H1 (cell line): ENCODE measurements at places on chromosomes 7 and 10.

GRCh38 chr10:33295851-33296250, 38.6 kb downstream of the NRP1 start:
- no peak for DNase-seq
- H3K4me3 ChIP-seq, result no peak overlapping the region
- no peaks in the 10 kb centered on the region for H3K36me3 ChIP-seq
- no peaks in the 10 kb centered on the region for H3K4me1 ChIP-seq
- no peaks in the 10 kb centered on the region for H3K27me3 ChIP-seq

GRCh38 chr7:106199813-106200364, 84.9 kb downstream of the NAMPT start:
- no peak overlapping the region for H3K4me3 ChIP-seq
- H3K27ac ChIP-seq, result no peak overlapping the region
- H3K27me3 ChIP-seq, result no peaks in the 10 kb centered on the region
- H3K36me3 ChIP-seq, result no peaks in the 10 kb centered on the region
- no peaks in the 10 kb centered on the region for H3K4me1 ChIP-seq
- no peak for DNase-seq

GRCh38 chr7:1813394-1814088, 143.5 kb downstream of the ELFN1 start:
- H3K36me3 ChIP-seq, result no peaks in the 10 kb centered on the region
- H3K4me3 ChIP-seq, result no peak overlapping the region
- no peak overlapping the region for H3K27ac ChIP-seq
- no peaks in the 10 kb centered on the region for H3K27me3 ChIP-seq

- no peaks in the 10 kb centered on the region for H3K36me3 ChIP-seq
- no peak overlapping the region for H3K4me3 ChIP-seq
- no peaks in the 10 kb centered on the region for H3K27me3 ChIP-seq
- DNase-seq, result no peak
- H3K4me1 ChIP-seq, result no peaks in the 10 kb centered on the region
Observed at GRCh38 chr10:96964131-96964530, 132.0 kb downstream of the LCOR start.

GRCh38 chr7:122686360-122686878, 12.5 kb downstream of the RNF133 start:
- H3K4me3 ChIP-seq, result no peak overlapping the region
- H3K27ac ChIP-seq, result no peak overlapping the region
- H3K36me3 ChIP-seq, result no peaks in the 10 kb centered on the region
- peaks cover 16% of the 10 kb centered on the region for H3K4me1 ChIP-seq
- no peaks in the 10 kb centered on the region for H3K27me3 ChIP-seq
- no peak for DNase-seq

DNA sequence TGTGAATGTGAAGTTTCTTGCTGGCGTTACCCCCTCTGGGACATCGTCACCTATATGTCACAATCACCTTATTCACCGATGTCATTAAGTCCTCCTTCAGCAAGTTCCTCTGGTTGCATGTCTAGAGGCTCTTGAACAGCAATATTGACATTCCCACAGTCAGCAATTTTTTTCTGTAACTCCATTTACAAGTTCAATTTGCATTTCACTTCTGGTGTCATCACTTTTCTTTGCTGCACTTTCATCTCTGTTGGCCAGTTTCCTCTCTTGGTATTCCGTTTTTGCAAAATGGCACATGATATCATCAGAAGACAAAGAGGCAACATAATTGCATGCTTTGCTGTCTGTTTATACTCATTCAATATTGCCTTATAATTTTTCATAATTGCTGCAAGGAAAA, 69.8 kb downstream of the SRI start:
- no peak for DNase-seq
- H3K27ac ChIP-seq, result no peak overlapping the region
- 0 out of 2 replicates have a peak, but pooled peaks cover 3% of the 10 kb centered on the region for H3K36me3 ChIP-seq
- H3K4me3 ChIP-seq, result no peak overlapping the region
- no peaks in the 10 kb centered on the region for H3K27me3 ChIP-seq

DNA sequence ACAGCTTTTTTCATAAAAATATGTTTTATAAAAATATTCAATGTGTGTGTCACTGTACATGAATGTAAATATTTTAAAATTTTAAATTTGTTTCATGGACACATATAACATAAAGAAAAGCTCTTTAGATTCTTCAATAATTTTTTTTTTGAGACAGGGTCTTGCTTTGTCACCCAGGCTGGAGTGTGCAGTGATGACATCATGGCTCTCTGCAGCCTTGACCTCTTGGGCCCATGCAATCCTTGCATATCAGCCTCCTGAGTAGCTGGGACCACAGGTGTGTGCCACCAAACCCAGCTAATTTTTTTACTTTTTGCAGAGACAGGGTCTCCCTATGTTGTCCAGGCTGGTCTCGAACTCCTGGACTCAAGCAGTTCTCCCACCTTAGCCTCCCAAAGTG, 9.9 kb downstream of the XRCC2 start:
- no peak overlapping the region for H3K4me3 ChIP-seq
- no peak overlapping the region for H3K27ac ChIP-seq

GRCh38 chr10:4819707-4820106, 6.3 kb upstream of the AKR1E2 start:
- no peaks in the 10 kb centered on the region for H3K4me1 ChIP-seq
- no peak overlapping the region for H3K4me3 ChIP-seq
- DNase-seq, result no peak
- no peak overlapping the region for H3K27ac ChIP-seq

- H3K27ac ChIP-seq, result no peak overlapping the region
- H3K36me3 ChIP-seq, result no peaks in the 10 kb centered on the region
- no peak overlapping the region for H3K4me3 ChIP-seq
- H3K4me1 ChIP-seq, result no peaks in the 10 kb centered on the region
- no peak for DNase-seq
- H3K27me3 ChIP-seq, result no peaks in the 10 kb centered on the region
Observed at GRCh38 chr7:15828881-15829280, 142.4 kb upstream of the MEOX2 start.

GRCh38 chr10:80468002-80468401, 13.9 kb downstream of the TSPAN14 start:
- no peak overlapping the region for H3K27ac ChIP-seq
- peaks cover 6% of the 10 kb centered on the region; the same call in 1 of the 2 replicates for H3K27me3 ChIP-seq
- H3K4me1 ChIP-seq, result peaks cover 34% of the 10 kb centered on the region
- no peak for DNase-seq
- no peaks in the 10 kb centered on the region for H3K36me3 ChIP-seq

DNA sequence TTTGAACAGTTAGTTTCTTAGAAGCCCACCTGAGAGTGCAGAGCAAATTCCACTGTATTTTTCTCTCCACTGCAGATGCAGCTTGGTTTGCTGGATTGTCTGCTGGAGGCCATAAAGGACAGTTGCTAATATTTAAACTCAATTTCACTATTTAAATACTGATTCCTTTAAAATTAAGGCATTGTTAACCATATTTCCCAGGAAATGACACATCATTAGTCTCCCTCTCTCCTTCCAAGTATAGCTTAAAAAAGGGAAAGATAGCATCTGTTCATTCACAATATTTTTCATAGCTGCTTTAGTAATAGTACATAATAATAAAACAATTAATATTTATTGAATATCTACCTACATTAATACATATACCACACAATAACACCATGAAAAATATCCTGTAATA, 252.9 kb downstream of the HGF start:
- no peak overlapping the region for H3K4me3 ChIP-seq
- H3K4me1 ChIP-seq, result no peaks in the 10 kb centered on the region
- H3K36me3 ChIP-seq, result no peaks in the 10 kb centered on the region
- H3K27ac ChIP-seq, result no peak overlapping the region
- DNase-seq, result no peak

- H3K4me1 ChIP-seq, result no peaks in the 10 kb centered on the region
- H3K4me3 ChIP-seq, result no peak overlapping the region
- DNase-seq, result no peak
- no peak overlapping the region for H3K27ac ChIP-seq
- no peaks in the 10 kb centered on the region for H3K36me3 ChIP-seq
Observed at GRCh38 chr10:14681802-14682201, 92.9 kb downstream of the FAM107B start.

DNA sequence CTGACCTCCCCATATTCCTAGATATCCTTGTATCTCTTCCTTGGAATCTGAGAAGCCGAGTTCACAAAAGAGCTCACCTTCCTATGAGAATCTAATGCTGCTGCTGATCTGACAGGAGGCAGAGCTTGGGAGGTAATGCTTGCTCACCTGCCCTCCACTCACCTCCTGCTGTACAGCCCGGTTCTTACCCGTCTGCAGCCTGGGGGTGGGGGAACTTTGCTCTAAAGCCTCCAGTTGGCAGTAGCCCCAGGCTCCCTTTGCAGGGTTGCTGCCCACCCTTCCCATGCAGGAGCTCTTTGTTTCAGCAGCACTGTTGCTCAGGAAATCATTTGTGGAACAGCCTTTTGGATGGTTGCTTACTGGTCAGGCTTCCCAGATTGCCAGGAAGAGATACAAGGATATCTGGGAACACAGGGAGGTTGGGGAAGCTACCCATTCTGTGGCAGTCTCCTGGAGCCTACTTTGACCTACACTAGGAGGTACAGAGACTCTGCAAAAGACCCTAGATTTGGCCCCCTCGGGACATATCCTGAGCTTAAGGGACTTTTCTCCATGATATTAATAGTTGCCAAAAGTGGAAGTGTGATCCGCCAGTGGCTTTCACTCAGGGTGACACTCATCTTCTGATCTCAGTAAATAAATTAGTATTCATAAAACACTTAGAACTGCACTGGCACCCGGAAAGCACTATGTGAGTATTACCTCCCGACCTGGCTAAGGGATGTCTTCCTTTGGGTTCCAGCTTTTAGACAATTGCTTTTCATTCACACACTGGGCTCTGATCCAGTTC, 363.7 kb upstream of the PODXL start:
- H3K27me3 ChIP-seq, result no peaks in the 10 kb centered on the region
- no peak overlapping the region for H3K27ac ChIP-seq
- H3K4me3 ChIP-seq, result no peak overlapping the region
- H3K36me3 ChIP-seq, result no peaks in the 10 kb centered on the region
- H3K4me1 ChIP-seq, result no peaks in the 10 kb centered on the region
- DNase-seq, result no peak

DNA sequence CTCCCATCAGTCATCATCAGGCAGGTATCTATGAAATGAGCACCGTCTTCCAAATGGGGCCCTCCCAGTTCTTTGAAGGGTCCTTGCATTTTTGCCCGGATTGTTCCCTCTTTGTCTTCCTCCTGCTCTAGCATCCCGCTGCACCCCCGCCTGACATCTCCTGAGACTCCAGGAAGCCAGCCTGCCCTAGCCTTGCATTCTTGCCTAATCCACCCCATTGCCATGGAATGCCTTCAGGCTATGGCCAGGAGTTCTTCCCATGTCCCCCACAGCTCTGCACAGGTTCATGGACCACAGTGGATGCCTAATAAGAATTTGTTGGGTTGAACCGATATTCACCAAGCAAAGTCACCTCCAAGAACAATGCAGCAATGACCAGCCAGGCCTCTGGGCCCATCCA, 62.1 kb downstream of the ZMIZ1 start:
- H3K4me1 ChIP-seq, result peaks cover 77% of the 10 kb centered on the region
- H3K4me3 ChIP-seq, result no peak overlapping the region
- no peak overlapping the region for H3K27ac ChIP-seq
- no peaks in the 10 kb centered on the region for H3K36me3 ChIP-seq
- no peaks in the 10 kb centered on the region for H3K27me3 ChIP-seq

- no peak for DNase-seq
- no peaks in the 10 kb centered on the region for H3K36me3 ChIP-seq
- H3K4me3 ChIP-seq, result no peak overlapping the region
- peaks cover 9% of the 10 kb centered on the region for H3K4me1 ChIP-seq
- H3K27ac ChIP-seq, result no peak overlapping the region
- H3K27me3 ChIP-seq, result no peaks in the 10 kb centered on the region
Observed at GRCh38 chr7:151626422-151627115, 106.9 kb upstream of the RHEB start.

DNA sequence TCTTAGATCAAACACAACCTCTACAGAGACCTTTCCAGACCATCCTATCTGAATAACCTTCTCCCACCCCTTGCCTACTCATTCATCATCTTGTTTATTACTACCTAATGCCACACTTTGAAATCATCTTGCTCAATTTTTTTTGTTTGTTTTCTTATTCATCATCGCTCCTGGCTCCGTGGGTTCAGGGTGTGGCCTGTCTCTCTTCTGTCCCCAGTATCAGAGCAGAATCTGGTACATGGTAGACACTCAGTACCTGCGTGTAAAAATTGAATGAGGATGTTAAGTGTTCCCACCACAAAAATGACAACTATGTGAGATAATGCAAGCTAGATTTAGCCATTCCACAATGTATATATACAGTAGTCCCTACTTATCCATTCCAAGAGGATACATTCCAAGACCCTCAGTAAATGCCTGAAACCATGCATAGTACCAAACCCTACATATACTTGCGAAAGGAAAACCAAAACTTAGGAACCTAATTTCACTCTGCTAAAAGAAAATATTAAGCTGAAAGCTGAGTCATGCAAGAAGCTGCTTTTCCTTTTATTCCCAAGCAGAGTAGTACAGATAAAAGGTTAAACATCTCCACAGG, 72.1 kb upstream of the SEC61G start:
- no peaks in the 10 kb centered on the region for H3K27me3 ChIP-seq
- no peaks in the 10 kb centered on the region for H3K4me1 ChIP-seq
- DNase-seq, result no peak
- no peak overlapping the region for H3K4me3 ChIP-seq

GRCh38 chr7:16428672-16429071, 7.3 kb upstream of the CRPPA start:
- H3K4me3 ChIP-seq, result no peak overlapping the region
- no peak overlapping the region for H3K27ac ChIP-seq
- H3K36me3 ChIP-seq, result no peaks in the 10 kb centered on the region
- DNase-seq, result no peak
- H3K4me1 ChIP-seq, result no peaks in the 10 kb centered on the region

DNA sequence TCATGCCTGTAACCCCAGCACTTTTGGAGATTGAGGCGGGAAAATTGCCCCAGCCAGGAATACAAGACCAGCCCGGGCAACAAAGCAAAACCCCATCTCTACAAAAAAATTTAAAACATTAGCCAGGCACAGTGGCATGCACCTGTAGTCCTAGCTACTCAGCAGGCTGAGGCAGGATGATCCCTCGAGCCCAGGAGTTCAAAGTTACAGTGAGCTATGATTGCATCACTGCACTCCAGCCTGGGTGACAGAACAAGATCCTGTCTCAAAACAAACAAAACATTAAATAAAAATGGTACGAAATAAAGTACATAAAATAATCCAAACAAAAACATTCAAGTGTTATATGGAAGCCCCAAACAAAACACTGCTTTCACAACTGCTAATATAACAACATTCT, 125.0 kb downstream of the SNX13 start:
- no peaks in the 10 kb centered on the region for H3K4me1 ChIP-seq
- no peak overlapping the region for H3K27ac ChIP-seq
- no peak overlapping the region for H3K4me3 ChIP-seq

DNA sequence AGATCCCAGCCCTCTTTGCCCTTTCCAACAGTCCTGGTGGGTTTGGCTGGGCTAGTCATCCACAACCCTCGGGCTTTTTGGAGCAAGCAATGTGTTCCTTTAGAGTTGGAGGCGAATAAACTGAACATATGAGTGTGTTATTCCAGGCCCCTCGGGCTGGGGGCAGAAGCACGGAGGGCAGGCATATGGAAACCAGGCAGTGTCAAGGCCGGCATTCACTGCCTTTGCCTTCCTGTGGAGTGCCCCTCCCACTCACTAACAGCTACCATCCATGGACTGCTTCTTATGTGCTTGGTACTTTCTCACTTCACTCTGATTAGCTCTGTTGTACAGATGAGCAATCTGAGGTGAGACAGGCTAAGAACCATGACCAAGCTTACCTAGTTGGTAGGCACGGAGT, 53.9 kb upstream of the EFCAB10 start:
- peaks cover 39% of the 10 kb centered on the region for H3K4me1 ChIP-seq
- peaks cover 24% of the 10 kb centered on the region for H3K36me3 ChIP-seq
- no peaks in the 10 kb centered on the region for H3K27me3 ChIP-seq
- H3K4me3 ChIP-seq, result no peak overlapping the region
- H3K27ac ChIP-seq, result no peak overlapping the region
- no peak for DNase-seq

- no peaks in the 10 kb centered on the region for H3K27me3 ChIP-seq
- no peak for DNase-seq
- H3K4me3 ChIP-seq, result no peak overlapping the region
- no peaks in the 10 kb centered on the region for H3K4me1 ChIP-seq
- H3K27ac ChIP-seq, result no peak overlapping the region
Observed at GRCh38 chr10:36583690-36584089, 541.7 kb upstream of the ANKRD30A start.
